Hematopoietic multipotent progenitor cell treated with erythropoietin and hydrocortisone succinate and interleukin-3 and kit ligand, for 6 days (in vitro differentiated cells): ENCODE measurements at places on chromosomes 16 and 17.

DNA sequence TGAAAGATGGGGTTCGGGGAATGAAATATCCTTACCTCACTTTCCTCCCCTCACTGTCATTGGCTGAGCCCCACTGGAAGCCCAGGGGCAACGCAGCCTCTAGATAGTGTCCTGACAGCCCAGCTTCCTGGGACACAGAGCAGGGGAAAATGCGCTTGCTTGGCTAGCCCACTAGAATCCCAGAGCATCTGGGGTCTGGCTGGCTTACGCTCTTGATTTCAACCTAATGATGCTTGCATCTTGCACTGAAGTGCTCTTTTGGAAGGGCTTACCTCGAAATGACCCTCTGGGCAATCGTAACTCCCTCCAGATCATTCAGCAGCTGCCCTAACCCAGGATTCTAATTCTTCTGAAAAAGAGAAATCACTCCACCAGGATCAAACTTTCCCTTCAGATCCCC is 147.6 kb downstream of the SOX9 start:
- no peak for DNase-seq

DNA sequence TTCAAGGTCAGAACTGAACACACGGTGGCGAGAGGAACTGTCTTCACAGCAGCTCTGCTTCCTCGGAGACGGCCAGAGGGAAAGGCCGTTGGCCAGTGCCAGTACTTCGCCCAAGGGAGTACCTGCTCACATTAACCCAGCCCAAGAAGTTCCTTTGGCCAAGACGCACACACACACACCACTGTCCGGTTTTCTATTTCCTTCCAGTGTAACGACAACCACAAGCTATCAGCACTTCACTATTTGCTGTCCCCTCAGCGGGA is 744 bp upstream of the GGNBP2 start:
- DNase-seq: peak; percentile 83

DNA sequence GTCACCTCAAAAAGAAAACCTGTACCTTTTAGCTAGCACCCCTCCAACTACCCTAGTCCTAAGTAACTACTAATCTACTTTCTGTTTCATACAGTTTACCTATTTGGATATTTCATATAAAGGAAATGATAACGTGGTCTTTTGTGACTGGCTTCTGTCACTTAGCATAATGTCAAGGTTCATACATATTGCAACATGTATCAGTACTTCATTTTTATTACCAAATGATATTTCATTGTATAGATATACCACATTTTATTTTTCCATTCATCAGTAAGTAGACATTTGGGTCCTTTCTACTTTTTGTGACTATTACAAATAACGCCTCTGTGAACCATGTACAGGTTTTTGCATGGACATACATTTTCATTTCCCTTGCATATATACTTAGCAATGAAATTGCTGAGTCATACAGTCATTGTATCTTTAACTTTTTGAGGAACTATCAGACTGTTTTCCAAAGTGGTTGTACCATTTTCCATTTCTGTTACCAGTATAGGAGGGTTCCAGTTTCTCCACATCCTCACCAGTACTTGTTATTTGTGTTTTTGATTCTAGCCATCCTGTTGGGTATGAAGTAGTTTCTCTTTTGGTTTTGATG is 23.7 kb downstream of the MOSMO start:
- peak; percentile 32 for DNase-seq

GRCh38 chr17:66654106-66654740 is 180.7 kb upstream of the CACNG5 start:
- DNase-seq: no peak

DNA sequence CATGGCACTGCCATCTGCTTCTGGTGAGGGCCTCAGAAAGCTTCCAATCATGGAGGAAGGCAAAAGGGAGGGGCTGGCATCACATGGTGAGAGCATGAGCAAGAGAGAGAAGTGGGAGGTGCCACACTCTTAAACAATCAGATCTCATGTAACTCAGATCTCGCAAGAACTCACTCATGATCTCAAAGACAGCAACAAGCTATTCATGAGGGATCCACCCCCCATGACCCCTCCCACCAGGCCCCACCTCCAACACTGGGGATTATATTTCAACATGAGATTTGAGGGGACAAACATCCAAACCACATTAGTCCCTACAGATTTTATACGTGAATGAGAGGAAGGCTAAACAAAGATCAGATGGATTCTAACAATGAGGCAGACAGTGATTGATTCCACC is 8.9 kb upstream of the TMEM132E start:
- no peak for DNase-seq

- DNase-seq: no peak
These were observed 41.3 kb upstream of the SIAH1 start for GRCh38 chr16:48426244-48427141.

DNA sequence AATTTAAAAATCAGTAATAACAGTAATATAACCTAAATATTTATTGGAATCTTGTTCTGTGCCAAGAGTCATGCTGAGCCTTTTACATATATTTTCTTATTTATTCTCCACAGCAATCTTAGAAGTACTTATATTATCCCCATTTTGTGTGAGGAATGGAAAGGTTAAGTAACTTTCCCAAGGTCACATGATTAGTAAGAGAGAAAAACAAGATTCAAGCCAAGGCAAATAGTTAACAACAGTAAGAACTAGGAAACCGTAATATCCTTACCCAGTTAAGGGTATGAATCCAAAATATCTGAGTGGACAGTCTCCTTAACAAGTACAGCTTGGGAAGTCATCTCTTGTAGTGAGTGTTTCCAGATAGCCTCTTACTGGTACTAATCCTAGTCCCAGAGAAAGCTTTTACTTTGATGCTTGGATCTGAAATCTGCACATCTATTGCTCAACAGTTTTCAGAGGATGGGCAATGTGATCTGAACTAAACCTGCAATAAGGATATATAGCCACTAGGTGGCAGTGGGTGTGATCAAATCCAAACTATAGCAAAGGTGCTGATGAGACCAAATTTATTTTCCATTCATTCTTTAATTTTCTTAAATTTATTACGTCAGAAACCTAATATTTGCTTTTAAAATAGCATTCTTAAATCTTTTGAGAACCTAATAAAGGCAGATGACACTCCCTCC is 23.3 kb downstream of the SHISA6 start:
- DNase-seq: peak; percentile 24

DNA sequence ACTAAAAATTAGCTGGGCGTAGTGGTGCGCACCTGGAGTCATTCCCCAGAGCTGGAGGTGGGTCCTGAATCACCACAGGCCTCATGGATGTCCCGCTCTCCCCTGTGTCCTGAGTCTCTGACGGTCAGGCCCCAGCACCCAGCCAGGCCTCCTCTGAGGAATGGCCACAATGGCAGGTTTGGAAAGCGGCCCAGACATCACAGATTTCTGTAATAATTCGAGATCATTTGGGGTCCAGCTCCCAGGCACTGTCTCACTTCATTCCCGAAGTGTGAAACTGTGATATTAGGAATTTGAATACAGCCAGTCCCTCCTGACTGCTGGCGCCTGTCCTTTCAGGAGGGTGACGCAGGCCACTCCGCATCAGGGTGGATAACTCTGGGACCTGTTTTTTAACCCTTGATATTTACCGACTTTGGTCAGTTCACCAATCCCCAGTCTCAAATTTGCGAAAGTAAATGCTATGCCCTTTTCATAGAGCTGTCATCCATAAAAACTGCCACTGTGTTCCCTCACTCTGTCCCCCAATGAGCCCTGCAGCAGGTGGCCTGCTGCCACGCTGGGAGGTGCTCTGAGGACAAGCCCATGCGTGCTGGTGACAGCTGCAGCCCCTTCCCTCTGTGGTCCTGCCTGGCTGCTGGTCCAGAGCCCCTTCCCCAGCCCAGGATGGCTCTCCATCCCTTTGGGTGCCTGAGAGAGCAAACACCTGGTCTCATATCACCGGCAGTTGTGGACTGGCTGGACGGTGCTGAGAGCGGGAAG is 28.3 kb upstream of the RPTOR start:
- no peak for DNase-seq

DNA sequence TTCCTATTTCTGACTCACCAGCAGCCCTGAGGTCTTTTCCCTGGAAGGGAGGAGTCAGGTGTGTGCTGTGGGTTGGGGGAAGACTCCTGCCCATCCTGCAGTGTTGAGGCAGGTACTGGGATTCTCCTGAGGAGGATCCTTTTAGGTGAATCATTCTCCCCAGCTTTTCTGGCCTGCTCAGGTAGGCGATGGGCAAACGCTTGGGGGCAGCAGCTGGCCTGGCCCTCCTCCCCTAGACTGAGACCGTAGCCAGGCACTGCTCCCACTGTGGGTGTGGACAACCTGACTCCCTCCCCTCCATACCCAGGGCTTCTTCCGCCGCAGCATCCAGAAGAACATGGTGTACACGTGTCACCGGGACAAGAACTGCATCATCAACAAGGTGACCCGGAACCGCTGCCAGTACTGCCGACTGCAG is 15.1 kb downstream of the GJD3 start:
- DNase-seq: no peak

GRCh38 chr16:4216596-4216995 is 25.3 kb downstream of the SRL start:
- DNase-seq: no peak

DNA sequence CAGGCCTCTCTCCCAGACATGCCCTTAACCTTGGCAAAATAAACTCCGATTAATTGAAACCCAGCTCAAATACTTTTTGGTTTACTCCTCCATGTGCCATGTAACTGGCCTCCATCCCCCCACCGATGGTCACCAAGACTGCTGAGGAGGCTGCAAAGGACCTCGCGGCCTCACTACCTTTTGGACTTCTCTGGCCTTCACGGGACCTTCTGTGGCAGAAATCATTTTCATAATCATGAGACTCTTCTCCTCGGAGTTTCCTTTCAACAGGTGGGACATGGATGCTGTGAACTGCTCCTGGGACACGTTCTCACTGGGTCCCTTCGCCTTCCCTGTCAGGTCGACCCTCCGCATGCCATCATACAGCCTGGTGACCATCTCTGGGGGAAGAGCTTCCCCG is 9.0 kb downstream of the MEAK7 start:
- DNase-seq: no peak

- DNase-seq: no peak
These were observed 157.2 kb downstream of the ENGASE start for GRCh38 chr17:79231766-79232287.

DNA sequence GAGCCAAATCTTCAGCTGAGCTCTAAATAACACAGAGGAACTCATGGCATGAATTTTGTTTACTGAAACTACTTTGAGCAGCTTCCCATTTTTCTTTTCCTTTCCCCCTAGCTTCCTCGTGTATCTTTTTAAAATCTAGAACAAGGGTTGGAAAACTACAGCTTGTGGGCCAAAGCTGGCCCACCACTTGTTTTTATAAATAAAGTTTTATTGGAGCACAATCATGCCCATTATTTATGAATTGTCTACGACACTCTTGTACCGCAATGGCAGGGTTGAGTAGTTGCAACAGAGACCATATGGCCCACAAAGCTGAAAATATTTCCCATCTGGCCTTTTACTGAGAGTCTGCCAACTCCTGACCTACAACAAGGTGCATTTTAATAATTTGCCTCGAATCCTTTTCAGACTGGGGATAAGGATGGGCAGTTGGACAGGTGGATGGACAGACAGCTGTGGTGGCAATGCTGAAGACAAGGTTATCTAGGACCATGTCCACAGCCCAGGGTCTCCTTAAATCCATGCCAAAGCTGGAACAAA is 87.7 kb downstream of the RMI2 start:
- DNase-seq: no peak

GRCh38 chr16:64964126-64964540 is 157.7 kb downstream of the CDH11 start:
- DNase-seq: no peak

GRCh38 chr17:6910987-6911603 is 79.6 kb upstream of the TEKT1 start:
- peak; percentile 89 for DNase-seq

DNA sequence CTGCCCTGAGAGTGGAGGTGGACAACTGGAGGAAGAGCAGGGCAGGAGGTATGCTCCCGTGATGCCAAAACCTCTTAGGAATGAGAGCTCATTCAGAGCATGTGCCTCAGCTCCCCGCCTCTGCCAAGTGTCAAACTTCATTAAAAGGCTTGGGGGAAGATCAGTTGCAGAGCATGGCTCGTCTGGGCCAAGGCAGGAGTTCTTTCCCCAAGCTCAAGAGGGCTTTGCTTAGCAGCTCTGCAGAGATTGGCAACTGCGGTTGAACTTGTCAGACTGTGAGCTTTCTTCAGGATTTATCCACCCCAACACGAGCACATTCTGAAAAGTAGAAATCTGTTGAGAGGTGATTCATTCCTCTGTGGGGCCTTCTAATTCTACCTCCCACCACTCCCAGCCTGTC is 248.1 kb downstream of the HS3ST3A1 start:
- DNase-seq: no peak

DNA sequence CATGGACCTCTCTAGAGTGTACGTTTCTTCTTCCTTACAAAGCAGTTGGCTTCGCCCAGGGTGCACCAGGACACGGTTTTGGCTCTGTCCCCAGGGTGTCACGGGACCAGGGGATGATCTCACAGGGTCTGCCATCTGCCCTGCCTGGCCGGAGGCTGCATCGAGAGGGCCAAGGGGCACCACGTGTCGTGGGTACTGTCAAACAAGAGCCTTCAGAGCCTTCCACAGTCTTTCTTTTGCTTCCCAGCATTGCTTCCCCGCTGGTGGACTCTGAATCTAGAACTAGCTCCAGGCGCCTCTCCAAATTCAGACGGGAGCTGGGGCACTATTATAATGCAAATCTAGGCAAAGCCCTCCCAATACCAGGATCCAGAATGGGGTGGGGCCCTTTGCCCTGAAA is 47.9 kb downstream of the MAPT start:
- no peak for DNase-seq

GRCh38 chr17:75832164-75832651 is 12.0 kb downstream of the UNC13D start:
- DNase-seq: no peak

GRCh38 chr17:40952661-40953060 is 14.1 kb downstream of the KRT39 start:
- DNase-seq: no peak

DNA sequence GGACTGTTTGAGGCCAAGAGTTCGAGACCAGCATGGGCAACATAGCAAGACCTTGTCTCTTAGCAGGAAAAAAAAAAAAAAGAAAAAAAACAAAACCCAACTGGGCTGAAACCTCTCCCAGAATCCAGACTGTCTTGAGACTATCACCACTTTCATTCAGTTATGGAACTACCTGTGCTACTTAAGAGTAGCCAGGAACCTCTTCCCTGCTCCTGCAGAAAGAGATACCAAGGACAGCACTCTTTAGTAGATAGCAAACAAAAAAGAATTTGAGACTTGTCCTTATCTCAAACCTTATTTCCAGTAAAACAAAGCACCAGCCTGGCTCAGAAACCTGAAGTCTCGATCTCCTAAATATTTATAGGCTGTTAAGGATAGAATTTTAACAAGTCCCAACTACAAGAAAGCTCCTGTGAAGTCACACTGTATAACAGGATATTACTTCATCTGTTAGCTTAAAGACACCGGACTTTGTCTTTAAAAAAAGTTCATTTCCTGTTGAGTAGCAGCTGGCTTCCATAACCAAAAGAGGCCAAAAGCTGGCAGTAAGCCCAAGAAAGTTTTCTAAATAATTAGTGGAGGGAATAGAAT is 5.1 kb downstream of the CDR2 start:
- peak; percentile 76 for DNase-seq

- no peak for DNase-seq
These were observed 25.4 kb downstream of the PCTP start for GRCh38 chr17:55776271-55776670.
